ENCODE measurements at places on chromosomes 4 and X. TPM values are rescaled to one million over a fixed set of nuclear protein-coding genes. Genes with fewer than 3 reads are reported as not detected.

Gene ETDA
- not detected for total RNA-seq

Gene BEX2
- not detected for total RNA-seq

Gene PAK3
- total RNA-seq = 0.32 TPM

Gene STOX2
- total RNA-seq = 0.18 TPM

Gene SPACA5
- total RNA-seq = not detected

Gene XKRX
- 0.32 TPM for total RNA-seq

Gene MCF2
- total RNA-seq = not detected

Gene IGSF1
- not detected for total RNA-seq

Gene DCLK2
- 1.8 TPM for total RNA-seq

Gene RBM47
- 2.4 TPM for total RNA-seq

Gene MFAP3L
- 0.36 TPM for total RNA-seq

Gene ADH1B
- 31.3 TPM for total RNA-seq

Gene QDPR
- 18.8 TPM for total RNA-seq

Gene FATE1
- total RNA-seq = not detected

Gene MXRA5
- total RNA-seq = not detected

Gene MSX1
- 0.65 TPM for total RNA-seq

Gene RTL3
- not detected for total RNA-seq

Gene RTL5
- total RNA-seq = 1.3 TPM

Gene RS1
- total RNA-seq = not detected

Gene SERPINA7
- not detected for total RNA-seq

Gene SLC49A3
- 2.5 TPM for total RNA-seq

Gene GPRIN3
- 0.18 TPM for total RNA-seq

Gene VSIG4
- not detected for total RNA-seq

Gene PRRG1
- 27.5 TPM for total RNA-seq

Gene SLC26A1
- total RNA-seq = not detected

Gene C4orf50
- not detected for total RNA-seq

Gene USP17L12
- not detected for total RNA-seq

Gene EGF
- total RNA-seq = not detected

Gene XAGE3
- total RNA-seq = not detected

Gene PDGFC
- 22.2 TPM for total RNA-seq

Gene CXCL3
- 7.0 TPM for total RNA-seq

Gene MAGEC3
- not detected for total RNA-seq

Gene CSN2
- total RNA-seq = not detected

Gene AMTN
- total RNA-seq = not detected

Gene CYSLTR1
- not detected for total RNA-seq

Gene SRD5A3
- total RNA-seq = 11.7 TPM

Gene COL25A1
- not detected for total RNA-seq

Gene PPP1R2C
- total RNA-seq = not detected

Gene SPANXN4
- total RNA-seq = not detected

Gene AGA
- 30.1 TPM for total RNA-seq

Gene NPY2R
- total RNA-seq = 3.9 TPM

Gene GLUD2
- total RNA-seq = 0.90 TPM

Gene NLGN4X
- total RNA-seq = 0.49 TPM

Gene SATL1
- not detected for total RNA-seq

All from cardiac atrium fibroblast (primary cell).